ENCODE measurements at places on chromosomes 4 and X.

DNA sequence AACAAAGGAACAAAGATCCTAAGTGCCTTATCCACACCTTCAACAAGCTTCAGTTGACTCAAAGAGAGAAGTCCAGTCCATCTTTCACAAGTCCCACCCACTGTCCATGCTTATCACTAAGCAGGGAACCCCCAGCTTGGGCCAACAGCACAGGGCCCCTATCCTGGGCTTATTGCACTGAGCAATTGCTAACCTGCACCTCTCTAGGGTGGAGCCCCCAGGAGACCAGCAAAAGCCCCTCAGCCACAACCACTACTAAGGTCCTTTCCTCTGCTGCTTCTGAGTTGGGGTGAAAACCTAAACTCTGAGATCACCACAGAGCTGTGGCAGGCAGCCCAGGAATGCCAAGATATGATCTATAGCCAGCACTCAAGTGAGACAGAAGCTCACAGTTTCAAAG is 96.7 kb upstream of the PBDC1 start:
- DNase-seq = no peak

DNA sequence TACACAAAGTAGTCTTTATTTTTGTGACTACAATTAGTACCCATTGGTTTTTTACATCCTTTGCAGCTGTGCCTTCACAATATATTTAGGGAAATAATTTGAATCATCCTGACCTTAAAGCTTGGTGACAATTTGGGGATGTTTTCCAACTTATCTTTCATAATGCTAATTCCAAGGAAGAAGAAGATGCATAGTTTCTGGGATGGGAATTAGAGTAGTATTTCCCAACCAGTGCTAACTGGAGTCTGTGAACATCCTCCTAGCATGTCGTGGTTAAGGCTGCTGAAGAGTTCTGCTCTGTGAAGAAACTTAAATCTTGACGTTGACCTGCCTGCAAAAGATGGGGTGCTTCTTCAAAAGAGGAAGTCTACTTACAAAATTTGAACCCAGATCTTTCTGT is 173.5 kb downstream of the ANK2 start:
- no peak for DNase-seq

DNA sequence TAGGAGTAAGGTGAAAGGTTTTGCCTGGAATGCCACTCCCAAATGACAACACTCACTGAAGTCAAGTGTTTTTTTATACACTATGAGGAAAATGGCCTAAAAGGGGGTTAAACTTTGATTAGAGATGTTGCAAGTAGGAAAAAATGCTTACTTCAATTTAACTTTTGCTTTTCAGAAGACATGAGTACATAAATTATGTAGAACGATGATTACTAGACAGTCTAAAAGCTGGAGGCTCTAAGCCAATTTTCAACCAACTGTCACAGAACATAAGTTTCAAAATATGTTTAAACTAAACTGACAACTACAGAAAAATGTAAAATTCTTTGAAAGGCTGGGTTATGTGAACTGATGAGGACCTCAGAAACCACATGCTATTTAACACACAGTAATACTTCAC is 83.4 kb downstream of the SHISA3 start:
- no peak for DNase-seq

- no peak for DNase-seq
Observed at GRCh38 chr4:134160211-134160610, 41.4 kb downstream of the PABPC4L start.

- DNase-seq = no peak
Observed at GRCh38 chr4:108219998-108220397, 51.3 kb upstream of the LEF1 start.

- no peak for DNase-seq
Observed at GRCh38 chr4:184747034-184747830, 13.3 kb upstream of the CENPU start.

DNA sequence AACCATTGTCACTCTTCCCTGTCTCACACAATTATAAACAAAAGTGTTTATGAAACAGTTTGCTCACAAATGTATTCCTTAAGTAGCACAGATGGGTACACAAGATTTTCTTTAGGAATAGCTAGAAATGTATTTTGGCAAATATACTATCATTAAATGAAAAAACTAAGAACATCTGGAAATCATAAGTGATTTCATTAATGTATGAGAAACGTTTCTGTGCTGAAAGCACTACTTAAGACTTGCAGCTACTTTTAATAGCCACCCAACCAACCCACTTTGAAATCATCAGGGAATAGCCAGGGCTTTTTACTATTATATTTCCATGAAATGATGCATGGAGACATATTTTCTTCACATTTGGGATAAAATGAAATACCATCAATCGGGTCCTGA is 62.3 kb upstream of the NAP1L5 start:
- no peak for DNase-seq
